ENCODE measurements at places on chromosomes 1 and 21. TPM values are rescaled to one million over a fixed set of nuclear protein-coding genes. Genes with fewer than 3 reads are reported as not detected.

- DNase-seq = no peak
These were observed 55.5 kb downstream of the TRABD2B start for GRCh38 chr1:47941609-47942239.

- no peak for DNase-seq
These were observed 60.5 kb downstream of the TESK2 start for GRCh38 chr1:45430490-45430889.

GRCh38 chr1:19042675-19043578 is 86.5 kb upstream of the IFFO2 start:
- no peak for DNase-seq

GRCh38 chr1:116334015-116334547 is 39.0 kb upstream of the ATP1A1 start:
- DNase-seq = peak; percentile 40

DNA sequence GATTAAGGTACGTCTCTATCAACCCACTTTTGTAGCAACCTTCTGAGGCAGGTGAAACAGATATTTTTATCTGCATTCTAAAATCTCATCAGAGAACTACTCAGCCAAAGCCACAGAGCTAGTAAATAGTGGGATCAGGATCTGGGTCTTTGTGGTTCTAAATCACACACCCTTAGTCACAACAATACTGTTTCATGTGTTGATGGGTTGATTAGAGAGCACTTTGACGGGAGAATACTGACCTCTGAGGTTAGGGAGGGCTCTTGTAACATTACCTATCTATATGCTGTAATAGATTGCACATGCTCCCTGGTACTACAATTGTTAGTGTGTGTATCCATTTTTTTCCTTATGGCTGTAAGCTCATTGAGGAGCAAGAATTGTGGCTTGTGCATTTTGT is 45.5 kb upstream of the CCDC190 start:
- no peak for DNase-seq

GRCh38 chr1:162022626-162023025 is 1.0 kb downstream of the OLFML2B start:
- DNase-seq = no peak

- DNase-seq = no peak
These were observed 20.0 kb upstream of the FCER1A start for GRCh38 chr1:159282118-159282517.

GRCh38 chr1:93001893-93002292 is 40.6 kb upstream of the DIPK1A start:
- no peak for DNase-seq

DNA sequence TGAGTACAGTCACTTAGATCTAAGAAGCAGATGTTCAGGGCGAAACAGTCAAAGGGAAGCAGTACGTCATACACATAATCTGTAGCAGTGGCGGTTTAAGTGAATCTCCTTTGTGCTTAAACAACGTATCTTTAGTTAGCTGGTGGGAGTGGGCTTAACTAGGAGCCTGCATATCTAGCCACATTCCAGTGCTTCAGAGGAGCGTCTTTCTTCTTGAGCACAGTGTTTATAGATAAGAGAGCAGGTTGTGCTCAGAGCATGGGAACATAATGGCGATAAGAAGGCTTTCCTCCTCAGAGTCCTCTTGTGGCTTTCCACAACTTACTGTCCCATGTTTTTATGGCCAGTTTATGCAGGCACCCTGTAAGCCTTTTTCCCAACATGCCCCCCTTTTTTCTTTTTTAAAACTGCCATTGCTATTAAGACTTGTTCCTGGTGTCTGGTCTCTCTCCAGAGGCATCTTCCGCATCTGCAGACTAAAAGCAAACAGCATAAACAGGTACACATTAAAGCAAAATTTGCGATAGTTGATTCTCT is 3.2 kb downstream of the DAP3 start:
- DNase-seq = no peak

GRCh38 chr1:109530457-109531087 is 9.1 kb upstream of the GPR61 start:
- no peak for DNase-seq

- no peak for DNase-seq
These were observed 54.3 kb upstream of the KCNJ6 start for GRCh38 chr21:37970548-37970947.

DNA sequence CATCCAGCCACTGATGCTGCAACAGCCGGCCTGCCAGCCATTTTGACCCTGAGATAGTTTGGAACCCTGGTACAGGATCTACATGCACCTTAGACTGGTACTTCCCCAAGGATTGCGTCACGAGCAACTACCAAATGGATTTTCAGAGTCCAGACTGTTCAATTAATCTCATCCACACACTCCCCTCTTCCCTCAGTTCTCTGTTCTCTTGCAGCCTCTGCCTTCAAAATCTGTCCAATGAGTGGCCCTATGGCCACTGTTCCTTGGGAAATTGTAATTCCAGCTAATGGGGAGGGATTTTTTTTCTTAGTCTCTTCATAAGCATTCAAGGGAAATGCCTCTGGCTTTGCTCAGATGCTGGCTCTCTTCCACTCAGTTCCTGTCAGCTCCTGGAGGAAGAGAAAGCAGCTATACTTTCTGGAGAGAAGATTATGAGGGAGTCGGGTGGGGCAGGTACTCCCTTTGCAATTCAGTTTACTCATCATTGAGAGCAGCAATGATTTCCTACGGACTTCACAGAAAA is 19.8 kb upstream of the UAP1 start:
- DNase-seq = no peak

- DNase-seq = peak; percentile 12
These were observed 369.7 kb downstream of the RRAGC start for GRCh38 chr1:38489844-38490270.

DNA sequence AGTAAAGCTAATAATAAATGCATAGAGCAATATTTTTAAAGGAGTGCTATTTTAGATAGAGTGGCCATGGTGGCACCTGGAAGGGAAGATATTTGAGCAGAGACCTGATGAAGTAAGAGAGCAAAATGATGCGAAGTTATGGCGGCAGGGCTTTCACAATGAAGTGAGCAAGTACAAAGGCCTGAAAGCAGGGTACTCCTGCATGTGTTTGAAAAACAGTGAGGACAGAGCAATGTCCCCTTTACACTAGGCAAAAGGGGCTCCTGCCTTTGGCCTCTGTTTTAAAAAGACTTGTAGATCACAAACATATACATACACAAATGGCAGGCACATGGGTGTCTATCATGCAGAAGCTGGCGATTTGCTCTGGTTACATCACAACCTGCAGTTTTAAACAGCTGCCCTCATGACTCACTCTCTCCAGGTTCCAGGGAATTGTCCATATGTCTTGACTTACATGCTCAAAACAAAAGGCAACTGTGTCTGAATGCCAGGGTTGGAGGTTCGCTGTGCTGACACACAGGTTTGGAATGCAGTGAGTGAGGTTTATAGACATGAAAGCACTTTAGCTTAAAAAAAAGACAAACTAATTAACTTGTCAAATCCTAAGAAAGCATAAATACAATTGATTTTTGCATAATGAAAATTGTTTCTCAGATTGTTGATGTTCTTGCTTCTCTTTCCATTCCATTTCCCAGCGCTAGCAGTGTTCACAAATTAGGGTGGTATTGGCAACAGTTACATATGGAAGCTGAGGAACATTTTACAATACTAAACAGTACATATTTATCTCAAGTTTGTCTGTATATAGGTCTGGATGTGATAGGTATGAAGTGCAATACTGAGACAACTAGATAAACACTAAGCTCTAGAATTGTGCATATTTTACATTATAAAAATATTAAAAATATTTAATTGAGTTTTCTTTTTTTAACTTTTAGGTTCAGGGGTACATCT is 313.9 kb downstream of the BARHL2 start:
- peak; percentile 20 for DNase-seq

- DNase-seq = no peak
These were observed 149.4 kb upstream of the TIAM1 start for GRCh38 chr21:31493350-31493880.

GRCh38 chr1:24198766-24199165 is 11.7 kb upstream of the IFNLR1 start:
- no peak for DNase-seq

GRCh38 chr1:67051196-67051595 is 2.8 kb downstream of the SLC35D1 start:
- no peak for DNase-seq

GRCh38 chr1:52028328-52028727 is 5.3 kb downstream of the KTI12 start:
- no peak for DNase-seq

DNA sequence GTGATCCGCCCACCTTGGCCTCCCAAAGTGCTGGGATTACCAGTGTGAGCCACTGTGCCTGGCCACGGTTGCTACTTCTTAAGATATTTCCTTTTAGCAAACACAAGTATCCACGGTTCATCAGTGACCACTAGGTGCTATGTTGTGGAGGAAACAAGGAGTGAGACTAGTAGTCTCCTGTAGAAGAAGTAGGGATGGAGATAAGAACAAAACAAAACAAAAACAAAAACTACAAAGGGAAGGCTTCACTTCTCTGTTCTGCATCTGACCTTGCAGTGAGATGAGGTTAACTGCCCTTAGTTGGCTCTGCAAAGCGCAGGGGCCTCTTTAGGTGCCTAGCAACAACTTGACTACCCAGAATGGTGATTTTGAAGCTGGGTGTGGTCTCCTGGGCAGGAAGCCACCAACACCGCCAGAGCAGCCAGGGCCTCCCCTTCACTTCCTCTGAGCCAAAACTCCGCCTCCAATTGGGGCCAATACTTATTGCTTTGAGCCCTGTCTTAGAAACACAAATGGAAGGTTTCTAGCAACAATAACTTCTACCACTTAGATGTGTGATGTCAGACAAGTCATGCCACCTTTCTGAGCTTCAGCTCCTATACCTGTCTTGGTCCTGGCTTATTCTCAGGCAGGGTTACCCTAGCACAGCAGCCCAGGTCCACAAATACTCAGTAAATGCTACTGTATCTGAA is 12.8 kb upstream of the CDC42 start:
- peak; percentile 51 for DNase-seq

DNA sequence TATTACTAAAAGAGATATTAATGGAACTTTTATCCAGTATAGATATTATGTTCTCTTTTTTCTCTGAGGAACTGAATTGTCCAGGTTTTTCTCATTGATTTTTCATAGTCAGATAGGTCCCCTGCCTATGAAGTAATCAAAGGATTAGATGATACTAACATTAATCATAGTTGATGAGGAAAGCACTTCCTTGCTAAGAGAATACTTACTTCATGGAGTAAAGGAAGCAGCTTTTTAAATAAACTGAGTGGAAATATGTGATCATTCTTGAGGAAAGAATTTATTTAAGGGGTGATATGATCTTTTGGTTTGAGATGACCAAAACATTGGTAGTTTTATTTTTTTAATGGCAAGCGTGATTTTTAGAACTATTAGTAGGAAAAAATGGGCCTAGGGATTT is 58.9 kb downstream of the SWT1 start:
- DNase-seq = no peak

- DNase-seq = no peak
These were observed 23.1 kb upstream of the RAP1A start for GRCh38 chr1:111596499-111596898.

DNA sequence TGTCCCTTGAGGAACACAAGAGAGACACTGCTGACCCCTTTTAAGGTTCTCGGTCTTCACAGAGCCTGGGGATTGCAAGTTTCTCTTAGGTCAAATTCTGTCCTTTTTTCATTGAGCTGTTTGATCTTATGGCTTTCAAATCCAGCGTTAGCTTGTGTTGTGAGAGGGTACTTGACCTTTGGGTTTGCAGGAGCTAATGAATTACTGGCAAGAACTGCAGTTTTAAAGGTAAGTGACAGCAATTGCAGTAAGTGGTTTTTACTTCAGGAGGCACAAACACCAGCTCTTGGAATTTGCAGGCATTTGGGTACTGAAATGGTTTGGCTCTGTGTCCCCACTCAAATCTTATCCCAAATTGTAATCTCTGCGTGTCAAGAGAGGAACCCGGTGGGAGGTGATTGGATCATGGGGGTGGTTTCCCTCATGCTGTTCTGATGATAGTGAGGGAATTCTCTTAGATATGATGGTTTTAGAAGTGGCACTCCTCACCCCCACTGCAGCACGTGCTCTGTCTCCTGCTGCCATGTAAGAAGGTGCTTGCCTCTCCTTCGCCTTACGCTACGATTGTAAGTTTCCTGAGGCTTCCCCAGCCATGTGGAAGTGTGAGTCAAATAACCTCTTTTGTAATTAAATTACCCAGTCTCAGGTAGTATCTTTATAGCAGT is 134.5 kb upstream of the LYPLAL1 start:
- DNase-seq = no peak

GRCh38 chr1:15706751-15707150 is 22.6 kb downstream of the PLEKHM2 start:
- DNase-seq = no peak

DNA sequence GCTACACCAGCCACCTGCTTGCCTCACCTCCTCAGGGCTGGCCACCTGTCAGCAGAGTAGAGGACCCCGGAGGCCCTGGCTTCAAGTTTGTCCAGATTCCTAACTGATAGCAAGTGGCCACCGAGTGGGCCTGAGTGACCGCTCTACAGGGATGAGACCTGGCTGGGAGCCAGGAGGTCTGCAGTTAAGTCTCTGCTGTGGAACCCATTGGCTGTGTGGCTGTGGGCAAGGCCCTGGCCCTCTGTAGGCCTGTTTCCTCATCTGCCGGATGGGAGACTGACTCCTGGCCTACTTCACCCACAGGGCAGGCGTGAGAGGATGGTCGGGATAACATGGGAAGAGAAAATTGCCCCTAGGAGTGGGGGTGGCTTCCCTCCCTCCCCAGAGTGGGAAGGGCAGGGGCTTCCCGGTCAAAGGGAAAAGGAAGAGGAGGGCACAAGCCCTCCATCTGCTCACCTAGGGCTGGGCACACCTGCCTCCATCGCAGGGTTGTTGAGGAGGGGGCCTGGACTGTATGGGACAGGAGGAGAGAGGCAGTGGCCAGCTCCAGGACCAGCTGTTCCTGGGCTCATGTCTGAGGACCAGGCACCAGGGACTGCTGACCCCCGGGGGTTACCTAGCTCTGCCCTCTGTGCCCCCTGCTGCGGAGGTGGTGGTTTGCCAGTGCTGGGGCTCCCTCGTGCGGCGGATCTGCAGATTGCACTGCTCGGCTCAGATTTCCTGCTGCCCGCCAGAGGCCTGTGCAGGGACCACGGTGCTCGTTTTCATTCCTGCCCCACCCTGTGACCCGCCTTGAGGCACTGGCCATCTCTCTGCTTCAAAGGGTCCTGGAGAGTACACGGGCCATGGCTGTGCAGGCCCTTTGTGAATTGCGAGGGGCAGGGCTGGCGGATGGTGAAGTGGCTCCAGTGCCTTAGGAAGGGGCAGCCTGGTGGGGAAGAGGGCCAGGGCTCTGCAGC is 9.1 kb upstream of the MTFR1L start:
- DNase-seq = peak; percentile 57

GRCh38 chr1:234925440-234926263 is 203.0 kb downstream of the TOMM20 start:
- DNase-seq = peak; percentile 96

The DAB1 gene
- total RNA-seq = under 0.01 TPM

The NEXN gene
- 0.77 TPM for total RNA-seq

The SLAMF6 gene
- not detected for total RNA-seq

The CHAF1B gene
- 1.6 TPM for total RNA-seq

The KCNE2 gene
- total RNA-seq = not detected

The PTAFR gene
- total RNA-seq = 0.13 TPM

The CELA3B gene
- total RNA-seq = not detected

The SLC16A4 gene
- 0.25 TPM for total RNA-seq

The SRSF10 gene
- total RNA-seq = 67.9 TPM

The SUSD4 gene
- under 0.01 TPM for total RNA-seq

Data from dermis microvascular lymphatic vessel endothelial cell (primary cell).